Small intestine (tissue), 16 donors: ENCODE measurements at places on chromosomes 2 and 18. TPM values are rescaled to one million over a fixed set of nuclear protein-coding genes. Genes with fewer than 3 reads are reported as not detected.

Gene CTDP1
- polyA plus RNA-seq: 20.1 TPM

Gene GATA6
- polyA plus RNA-seq: 36.9 TPM

Gene LAMA1
- 5.7 TPM for polyA plus RNA-seq

Gene KHK
- polyA plus RNA-seq: 225 TPM

Gene ZNF892
- polyA plus RNA-seq: not detected

Gene DSC3
- polyA plus RNA-seq: 0.27 TPM

Gene TTL
- 9.7 TPM for polyA plus RNA-seq

Gene MATN3
- 0.25 TPM for polyA plus RNA-seq

Gene MAPK4
- polyA plus RNA-seq: 0.71 TPM
